ENCODE measurements at places on chromosomes 16 and 17.

GRCh38 chr16:58492066-58492465 lies 7.9 kb upstream of the NDRG4 start:
- DNase-seq, result no peak

GRCh38 chr16:56245197-56245596 lies 53.9 kb downstream of the GNAO1 start:
- DNase-seq, result peak; percentile 81

DNA sequence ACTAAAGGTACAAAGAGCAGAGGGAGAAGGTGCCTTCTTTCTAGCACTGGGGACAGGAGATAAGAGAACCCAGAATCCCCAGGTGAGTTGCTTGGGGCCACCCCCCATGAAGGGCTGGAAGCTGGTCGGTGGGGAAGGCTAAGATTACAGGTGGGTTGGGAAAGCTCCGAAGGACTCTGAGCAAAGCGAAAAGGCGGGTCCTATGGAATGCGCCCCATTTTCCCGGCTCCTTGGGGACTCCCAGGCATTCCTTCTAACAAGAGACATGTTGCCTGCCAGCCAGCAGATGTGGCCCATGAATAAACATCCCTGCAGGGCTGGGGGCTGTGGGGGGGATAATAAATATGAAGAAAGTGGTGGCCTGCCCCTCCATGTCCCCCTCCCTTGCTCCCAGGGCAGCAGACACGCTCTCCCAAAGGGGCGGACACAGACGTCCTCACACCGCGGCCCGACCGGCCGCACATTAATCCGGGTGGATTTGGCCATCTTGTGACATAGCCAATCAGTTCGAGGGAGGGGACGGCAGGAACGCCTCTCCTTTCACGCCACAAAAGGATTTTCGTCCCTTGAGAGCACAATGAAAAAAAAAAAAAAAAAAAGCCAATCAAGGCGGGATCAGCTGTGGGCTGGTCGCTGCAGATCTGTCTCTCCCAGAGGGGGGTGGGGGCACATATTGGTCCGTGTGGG lies 98.5 kb downstream of the SOX9 start:
- no peak for DNase-seq

DNA sequence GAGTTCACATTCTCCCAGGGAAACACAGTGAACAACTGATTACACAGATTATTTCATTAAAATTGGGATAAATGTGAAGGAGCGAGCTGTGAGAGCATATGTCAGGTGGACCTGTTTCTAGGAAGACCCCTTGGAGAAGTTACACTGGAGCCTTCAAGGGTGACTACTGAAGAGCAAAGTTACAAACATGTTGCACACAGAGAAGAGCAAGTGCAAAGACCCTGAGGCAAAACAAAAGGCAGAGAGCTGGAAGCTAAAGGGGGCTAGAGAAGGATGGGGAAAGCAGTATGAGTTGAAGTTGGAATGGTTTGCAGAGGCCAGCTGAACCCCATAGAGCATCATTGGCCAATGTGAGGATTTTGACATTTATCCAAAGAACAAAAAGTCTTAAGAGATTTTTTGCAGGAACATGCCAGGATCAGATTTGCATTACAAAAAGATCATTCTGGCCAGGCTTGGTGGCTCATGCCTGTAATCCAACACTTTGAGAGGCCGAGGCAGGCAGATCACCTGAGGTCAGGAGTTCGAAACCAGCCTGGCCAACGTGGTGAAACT lies 14.1 kb downstream of the PDZD9 start:
- no peak for DNase-seq

- DNase-seq, result no peak
Measured at GRCh38 chr17:69122065-69122464, 19.6 kb downstream of the ABCA6 start.

DNA sequence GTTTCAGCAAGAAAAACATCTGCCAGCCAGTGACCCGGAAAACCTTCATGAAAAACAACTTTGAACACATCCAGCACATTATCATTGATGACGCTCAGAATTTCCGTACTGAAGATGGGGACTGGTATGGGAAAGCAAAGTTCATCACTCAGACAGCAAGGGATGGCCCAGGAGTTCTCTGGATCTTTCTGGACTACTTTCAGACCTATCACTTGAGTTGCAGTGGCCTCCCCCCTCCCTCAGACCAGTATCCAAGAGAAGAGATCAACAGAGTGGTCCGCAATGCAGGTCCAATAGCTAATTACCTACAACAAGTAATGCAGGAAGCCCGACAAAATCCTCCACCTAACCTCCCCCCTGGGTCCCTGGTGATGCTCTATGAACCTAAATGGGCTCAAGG lies 22.2 kb downstream of the SLFN5 start:
- DNase-seq, result no peak

DNA sequence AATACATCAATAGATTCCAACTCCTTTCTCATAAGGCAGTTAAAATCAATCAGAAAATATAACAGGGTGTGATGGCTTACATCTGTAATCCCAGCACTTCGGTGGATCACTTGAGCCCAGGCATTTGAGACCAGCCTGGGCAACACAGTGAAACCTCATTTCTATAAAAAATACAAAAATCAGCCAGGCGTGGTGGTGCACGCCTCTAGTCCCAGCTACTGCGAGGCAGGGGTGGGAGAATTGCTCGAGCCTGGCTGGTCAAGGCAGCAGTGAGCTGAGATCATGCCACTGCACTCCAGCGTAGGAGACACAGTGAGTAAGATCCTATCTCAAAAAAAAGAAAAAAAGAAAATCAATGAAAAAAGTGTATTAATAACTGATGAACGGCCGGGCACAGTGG lies 258.6 kb downstream of the NTN1 start:
- no peak for DNase-seq

DNA sequence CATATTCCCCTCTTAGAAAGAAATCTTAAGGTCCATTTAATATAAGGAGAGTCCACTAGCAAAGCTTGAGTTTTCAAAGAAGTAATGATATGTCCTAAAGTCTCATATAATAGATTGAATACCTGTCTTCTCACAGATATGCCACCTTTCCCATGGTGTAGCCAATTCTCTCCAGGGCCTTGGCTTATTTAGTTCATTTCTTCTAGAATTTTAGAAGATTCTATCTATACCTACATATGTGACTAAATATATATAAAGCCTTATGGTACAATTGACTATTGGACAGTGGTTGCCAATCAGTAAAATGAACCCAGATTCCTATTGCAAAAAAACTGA lies 370.7 kb upstream of the MAF start:
- no peak for DNase-seq

DNA sequence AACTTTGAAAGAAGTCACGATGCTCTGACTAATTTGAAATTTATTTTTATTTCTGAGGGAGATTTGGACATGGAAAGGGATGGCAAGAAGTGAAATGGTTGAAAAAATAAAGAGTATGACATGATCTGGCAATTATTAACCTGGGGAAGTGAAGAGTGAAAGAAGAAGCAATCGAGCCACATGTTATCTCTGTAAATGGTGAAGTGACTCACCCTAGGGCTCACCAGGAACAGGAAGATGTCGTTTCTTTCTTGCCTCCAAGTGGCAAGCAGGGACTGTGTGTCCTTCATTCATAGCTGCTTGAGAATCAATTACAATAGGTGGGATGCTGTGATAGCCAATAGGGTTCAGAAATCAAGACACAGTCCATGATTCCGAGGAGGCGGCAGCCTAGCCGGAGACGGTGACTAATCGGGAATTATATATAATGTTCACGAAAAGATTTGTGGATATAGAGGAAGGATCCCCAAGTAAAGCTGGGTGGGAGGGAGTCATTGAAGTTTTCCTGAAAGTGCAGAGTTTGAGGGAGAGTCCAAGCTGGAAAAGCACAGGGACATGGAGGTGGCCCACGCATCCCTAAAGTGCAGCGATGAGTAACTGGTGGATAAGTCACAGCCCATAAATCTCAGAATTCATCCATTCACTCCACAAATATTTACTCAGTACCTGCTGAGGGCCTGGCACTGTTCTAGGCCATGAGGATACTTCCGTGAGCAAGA lies 18.2 kb upstream of the KRT20 start:
- DNase-seq, result peak; percentile 44

DNA sequence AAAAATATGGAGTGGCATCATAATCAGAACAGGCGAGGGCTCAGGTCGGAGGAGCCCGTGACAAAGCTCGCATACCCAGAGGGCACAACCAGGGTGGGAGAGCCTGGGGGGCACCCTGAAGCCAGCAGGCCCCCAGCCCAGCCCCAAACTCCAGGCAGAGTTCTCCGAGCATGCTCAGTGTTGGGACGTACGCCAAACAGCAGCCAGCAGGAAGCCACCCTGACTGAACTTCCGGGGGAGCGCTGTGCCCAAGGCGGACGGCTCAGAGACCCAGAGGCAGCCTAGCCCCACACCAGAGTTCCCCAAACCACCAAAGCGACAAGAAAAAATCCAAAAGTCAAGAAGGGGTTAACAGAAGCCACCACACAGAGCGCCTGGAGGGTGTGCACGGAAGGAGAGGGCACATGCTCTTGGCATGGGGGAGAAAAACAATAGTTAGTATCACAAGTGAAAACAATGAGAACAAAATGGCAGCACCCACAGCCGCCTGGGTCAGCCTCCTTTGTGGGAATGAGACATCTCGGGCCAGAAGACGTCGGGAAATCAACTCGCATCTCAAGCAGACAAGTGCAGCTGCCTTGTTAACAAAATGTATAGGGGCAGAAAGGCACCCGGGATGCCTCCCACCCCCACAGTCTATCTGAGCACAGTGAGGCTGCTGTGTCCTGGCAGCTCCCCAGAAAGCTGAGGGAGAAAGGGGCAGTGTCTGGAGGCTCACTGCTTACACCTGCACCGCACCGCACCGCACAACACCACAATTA lies 11.9 kb downstream of the EXOC7 start:
- no peak for DNase-seq

GRCh38 chr17:82242698-82242976 lies 13.8 kb downstream of the SLC16A3 start:
- DNase-seq, result no peak

- no peak for DNase-seq
Measured at GRCh38 chr17:7538891-7539545, 9.8 kb upstream of the TNFSF12 start.

GRCh38 chr16:28321700-28322411 lies 29.5 kb downstream of the SBK1 start:
- DNase-seq, result peak; percentile 26

GRCh38 chr16:3065069-3065741 lies at the start of gene IL32:
Gene IL32, plus strand, starts transcription at chr16:3065640. Its CDS starts 172 bp downstream, at chr16:3065812.
- peak; percentile 92 for DNase-seq

DNA sequence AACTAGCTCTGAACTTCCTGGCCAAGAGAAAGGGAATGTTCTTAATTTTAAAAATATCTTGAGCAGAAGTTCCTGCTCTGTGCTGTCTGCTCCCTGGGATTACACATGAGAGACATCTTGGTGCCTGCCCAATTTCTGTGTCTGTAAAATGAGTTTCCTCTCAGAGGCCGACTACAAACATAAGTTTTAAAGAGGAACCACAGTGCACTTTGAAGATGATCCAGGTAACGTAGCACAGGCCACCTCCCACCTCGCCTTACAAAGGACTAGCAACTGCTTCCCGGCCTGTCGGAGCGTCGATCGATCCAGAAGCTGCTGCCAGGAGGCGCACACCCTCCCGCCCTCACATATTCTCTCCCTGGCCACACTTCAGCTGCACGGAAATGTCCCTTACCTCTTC lies 55.0 kb upstream of the ATP2A3 start:
- no peak for DNase-seq

DNA sequence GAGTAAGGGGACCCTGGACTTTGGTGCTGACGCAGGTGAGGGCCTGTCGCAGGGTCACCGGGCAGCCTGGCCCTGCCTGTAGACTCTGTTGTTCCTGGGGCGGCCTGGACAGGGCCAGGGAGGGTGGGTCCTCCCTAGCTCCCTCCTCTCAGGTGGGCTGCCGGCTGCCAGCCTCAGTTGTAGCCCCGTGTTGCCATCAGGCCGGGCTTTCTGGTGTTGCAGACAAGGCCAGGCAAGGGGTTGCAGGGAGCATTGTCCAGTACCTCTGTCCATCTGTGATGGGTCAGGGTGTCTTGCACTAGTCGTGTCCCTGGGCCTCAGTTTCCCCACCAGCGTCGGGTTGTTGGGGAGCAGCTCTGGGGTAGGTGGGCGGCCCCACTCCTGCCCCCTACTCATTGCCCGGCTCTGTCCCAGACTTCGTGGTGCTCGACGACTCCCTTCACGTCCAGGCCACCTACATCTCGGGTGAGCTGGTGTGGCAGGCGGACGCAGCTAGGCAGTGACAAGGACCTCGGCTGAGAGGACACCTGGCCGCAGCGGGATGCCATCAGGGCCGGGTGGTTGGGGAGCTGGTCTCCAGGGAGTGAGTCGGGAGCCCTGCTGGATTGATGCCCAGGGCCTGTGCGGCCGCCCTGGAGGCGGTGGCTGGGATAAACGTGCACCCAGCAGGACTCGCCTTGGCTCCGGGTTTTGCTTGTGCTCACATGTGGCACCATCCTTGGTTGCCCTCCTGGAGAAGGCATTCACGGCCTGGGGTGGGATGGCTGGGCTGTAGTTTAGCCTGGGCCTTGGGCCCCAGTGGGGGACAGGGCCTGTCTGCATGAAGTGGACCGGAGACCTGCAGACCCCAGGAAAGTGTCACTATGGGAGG lies 1.9 kb downstream of the CEMP1 start:
- no peak for DNase-seq

DNA sequence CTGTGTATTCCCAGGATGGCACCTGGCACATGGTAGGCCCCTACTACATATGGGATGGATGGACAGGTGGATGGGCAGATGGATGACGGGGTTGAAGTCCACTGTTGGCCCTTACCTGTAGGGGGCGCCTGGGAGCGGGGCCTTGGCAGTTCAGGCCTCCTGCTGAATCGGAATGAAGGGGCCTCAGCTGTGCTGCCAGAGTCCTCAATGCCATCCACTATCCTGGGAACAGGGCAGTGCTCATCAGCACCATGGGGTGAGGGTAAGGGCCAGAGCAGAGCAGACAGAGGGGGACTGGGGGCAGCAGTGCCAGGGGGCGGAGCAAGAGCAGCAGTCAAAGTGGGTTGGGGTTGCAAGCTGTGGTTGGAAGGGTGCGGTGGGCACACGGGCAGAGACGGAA lies 8.3 kb upstream of the RAB5C start:
- no peak for DNase-seq

- peak; percentile 64 for DNase-seq
Measured at GRCh38 chr17:38349097-38349730, 2.4 kb upstream of the SOCS7 start.

- no peak for DNase-seq
Measured at GRCh38 chr17:6376931-6377361, 58.0 kb downstream of the AIPL1 start.

- DNase-seq, result no peak
Measured at GRCh38 chr17:6070913-6071511, 833 bp downstream of the WSCD1 start.

GRCh38 chr17:82440991-82441627 lies 9.4 kb downstream of the CYBC1 start:
- no peak for DNase-seq
